ENCODE measurements at places on chromosomes 6 and 20.

DNA sequence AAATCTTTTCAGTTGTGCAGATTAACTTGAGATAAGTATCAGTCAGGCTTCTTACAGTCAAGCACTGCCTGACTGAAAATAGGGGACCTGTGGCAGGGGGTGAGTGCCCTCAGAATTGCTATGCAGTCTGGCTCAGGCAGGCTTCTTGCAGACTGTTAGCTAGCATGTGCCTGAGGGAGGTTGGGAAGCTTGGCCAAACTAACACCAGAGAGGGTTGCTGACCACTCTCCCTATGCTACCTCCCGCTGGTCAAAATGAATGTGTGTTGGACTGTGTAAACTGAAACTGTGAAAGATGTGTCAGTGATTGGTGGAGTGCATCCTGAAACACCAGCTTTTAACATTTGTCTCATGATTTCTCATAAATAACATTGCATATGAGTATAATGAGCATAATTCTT, 622.3 kb upstream of the IMPG1 start:
- DNase-seq, result no peak

- DNase-seq, result no peak
Measured at GRCh38 chr20:61861858-61862257, 203.8 kb downstream of the TAF4 start.

DNA sequence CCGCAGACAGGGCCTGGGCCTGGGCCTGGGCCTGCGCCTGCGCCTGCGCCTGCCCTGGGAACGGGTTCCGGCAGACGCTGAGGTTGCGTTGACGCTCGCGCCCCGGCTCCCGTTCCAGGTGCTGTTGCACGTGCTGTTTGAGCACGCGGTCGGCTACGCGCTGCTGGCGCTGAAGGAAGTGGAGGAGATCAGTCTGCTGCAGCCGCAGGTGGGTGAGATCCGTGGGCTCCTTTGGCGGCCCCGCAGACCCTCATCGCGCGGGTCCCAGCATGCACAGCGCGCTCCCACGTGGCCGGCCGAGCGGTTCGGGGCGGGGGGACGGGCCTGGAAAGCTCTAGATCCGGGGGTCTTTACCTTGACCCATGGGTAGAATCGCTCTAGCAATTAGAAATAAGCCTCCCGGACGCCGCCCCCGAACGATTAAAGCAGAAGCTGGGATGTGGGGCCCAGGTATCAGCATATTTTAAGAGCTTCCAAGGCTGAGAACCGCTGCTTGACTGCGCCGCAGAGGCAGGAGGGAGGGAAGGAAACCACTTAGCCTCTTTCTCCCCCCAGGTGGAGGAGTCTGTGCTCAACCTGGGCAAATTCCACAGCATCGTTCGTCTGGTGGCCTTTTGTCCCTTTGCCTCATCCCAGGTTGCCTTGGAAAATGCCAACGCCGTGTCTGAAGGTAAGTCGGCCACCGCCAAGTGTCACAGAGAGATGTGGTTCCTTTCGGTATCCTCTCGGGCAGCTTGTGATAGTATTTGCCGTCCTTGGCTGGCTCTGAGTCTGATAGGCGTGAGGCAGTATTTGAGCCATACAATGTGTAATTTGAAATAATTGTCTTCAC, 508 bp downstream of the NOP56 start:
- peak; percentile 66 for DNase-seq

DNA sequence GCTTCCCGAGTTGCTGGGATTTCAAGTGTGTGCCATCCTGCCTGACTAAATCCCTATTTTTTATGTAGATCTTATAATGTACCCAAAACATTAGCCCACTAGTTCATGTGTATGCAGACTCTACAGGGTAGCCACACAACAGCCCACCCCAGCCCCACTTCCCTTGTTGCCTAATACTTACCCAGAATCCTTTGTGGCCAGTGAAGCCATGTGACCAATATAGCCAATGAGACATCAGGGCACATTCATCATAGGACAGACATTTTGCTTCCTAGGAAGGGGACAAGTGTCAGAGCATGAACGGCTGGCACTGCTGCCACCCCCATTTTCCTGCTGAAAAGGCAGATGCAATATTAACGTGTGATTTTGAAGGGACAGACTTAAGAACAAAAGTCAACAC, 36.0 kb upstream of the TCP11 start:
- no peak for DNase-seq

DNA sequence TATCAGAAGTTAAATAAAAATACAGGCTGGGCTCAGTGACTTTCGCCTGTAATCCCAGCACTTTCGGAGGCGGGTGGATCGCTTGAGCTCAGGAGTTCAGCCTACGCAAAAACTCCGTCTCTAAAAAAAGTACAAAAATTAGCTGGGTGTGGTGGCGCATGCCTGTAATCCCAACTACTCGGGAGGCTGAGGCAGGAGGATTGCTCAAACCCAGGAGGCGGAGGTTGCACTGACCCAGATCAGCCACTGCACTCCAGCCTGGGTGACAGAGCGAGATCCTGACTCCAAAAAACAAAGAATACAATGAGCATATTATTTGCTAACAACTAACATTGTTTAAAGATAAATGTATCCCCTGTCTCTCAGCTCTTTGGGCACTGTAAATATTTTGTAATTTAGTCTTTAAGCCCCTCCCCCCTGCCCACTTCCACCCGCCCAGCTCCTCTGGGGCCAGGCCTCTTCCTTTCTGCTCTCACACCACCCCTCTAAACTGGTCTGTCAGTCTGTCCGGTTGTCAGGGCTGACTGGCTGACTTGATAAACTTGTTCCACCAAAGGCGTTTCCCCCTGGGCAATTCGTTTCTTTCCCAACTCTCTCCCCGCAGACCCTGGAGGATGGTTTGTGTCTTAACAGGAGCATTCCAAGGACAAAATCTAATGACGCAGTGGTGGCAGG, 62.4 kb upstream of the QKI start:
- no peak for DNase-seq
